CD4-positive, alpha-beta T cell treated with Interleukin-17A for 4 hours (primary cell): ENCODE measurements at places on chromosomes 5 and 9.

- DNase-seq: no peak
Measured at GRCh38 chr5:15683332-15683731, 183.4 kb downstream of the FBXL7 start.

DNA sequence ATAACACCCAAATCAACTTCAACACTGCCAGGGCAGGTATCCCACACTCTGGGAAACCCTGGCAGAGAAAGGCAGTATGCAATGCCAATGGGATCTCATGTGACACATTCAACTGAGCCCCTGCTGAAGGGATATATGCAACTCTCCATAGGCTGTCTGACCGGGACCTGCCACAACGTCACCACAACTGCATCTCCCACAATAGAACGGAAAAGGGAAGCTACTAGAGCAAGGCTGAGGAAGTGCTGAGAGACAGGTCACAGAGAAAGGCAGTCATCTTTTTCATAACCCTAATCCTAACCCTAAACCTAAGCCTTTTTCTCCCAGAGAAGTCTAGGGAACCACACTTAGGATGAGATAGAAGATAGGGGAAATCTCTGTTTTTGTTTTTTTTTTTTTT lies 345.9 kb upstream of the CD180 start:
- no peak for DNase-seq

DNA sequence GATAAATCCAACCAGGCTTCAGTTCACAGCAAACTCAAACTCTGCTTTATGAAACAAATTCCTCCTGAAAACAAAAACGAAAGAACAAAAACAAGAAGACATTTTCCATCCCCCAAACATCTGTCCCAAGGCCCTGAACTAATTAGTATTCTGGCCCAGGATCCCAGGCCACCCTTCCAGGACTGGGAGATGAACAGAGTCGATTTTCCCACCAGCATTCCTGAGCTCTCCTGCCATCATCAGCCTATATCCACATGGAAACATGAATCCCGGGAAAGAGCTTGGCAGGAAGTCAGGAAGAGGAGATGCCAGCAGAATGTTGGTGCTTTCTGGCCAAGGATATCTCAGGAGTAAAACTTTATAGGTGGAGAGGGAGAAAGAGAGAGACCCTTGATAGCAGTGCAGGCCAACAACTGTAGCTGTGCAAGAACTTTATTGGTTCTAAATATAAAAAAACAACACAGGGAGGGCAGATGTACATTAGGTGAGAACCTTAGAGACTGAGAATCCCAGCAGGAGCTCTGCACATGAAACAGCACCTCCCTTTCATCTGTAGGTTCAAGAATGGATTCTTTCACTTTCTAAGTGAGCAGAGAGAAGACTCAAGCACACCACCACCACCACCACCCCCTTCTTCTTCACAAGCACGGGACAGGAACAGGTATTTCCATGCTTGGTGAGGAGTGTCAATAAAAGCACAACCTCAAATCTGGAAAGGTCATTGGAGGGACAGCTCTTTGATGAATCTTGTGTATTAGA lies 190.7 kb upstream of the TAS2R1 start:
- DNase-seq: no peak

DNA sequence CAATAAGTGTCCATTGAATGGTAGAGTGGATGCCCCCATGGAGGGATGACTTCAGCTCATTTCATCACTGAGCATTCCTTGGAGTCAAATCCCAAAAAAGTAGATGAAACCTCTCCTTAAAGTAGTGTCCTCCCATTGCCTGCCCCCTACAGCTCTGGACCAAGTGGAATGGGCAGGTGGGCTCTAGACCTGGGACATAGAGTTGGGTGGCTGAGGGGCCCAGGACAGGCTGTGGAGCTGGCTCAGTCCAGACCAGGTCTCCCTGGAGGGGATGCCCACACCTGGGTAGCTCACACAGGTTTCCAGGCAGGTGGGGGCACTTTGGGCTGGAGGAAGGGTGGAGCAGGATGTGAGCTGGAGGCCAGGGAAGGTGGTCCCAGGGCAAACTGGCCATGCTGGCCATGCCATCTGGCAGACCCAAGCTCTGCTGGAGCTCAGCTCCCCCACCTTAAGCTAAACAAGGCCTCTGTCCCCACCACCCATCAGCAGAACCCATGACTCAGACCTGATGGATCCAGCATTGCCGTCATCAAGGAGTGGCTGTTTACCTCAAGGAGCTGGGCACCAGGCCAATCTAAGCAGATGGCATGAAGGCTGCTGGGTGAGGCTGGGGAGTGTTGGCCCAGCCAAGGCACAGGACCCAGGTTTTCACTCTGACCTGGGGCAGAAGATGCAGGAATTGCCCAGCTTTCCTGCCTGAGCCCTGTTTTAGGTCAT lies 6.2 kb upstream of the SPINK4 start:
- no peak for DNase-seq

DNA sequence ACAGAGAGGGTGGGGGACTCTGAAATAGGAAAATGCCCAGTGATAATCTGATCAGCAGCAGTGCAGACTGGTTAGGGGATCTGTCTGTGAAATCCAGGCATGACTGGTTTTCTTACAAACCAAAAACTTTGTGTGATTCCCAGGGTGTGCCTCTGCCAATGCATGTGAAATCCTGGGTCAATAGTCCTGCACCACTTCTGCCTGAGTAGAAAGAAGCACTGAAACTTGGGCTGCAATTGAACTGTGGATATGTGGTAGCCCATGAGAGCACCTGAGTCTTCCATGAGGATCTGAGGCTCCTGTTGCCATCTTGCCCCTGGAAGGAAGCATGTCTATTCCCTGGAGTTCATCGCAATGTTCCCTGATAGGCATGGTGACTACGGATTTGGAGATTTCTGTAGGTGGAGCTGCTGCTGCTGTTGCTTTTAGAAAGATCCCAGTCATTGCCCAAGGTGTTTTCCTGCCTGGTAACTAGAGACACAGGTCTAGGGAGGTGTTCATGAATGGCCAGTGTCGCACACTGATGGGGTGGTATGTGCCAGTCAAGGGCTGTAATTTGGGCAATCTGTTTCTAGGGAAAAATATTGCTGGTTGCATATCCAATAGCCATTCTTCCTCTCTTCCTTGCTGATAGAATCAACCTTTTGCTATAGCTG lies 146.7 kb downstream of the CARTPT start:
- DNase-seq: no peak

DNA sequence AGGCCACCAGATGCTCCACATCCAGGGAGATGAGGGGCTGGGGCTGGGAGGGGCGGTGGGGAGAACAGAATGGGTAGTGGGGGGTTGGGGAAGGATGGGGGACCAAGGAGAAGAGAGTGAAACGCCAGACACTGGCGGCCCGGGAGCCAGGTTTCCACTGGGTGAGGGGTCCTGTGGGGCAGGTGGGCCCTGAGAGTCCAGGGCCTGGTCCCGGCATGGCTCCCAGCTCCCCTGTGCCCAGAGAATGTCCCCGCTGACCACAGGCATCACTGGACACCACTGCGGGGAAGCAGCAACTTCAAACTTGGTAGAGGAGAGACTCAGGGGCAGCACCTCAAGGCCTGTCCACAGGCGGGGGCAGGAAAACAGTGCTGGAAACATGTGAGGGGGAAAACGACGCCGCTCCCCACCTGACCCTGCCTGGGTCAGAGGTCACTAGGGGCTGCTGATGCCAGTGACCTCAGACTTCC lies 13.2 kb downstream of the NINJ1 start:
- DNase-seq: peak; percentile 2

DNA sequence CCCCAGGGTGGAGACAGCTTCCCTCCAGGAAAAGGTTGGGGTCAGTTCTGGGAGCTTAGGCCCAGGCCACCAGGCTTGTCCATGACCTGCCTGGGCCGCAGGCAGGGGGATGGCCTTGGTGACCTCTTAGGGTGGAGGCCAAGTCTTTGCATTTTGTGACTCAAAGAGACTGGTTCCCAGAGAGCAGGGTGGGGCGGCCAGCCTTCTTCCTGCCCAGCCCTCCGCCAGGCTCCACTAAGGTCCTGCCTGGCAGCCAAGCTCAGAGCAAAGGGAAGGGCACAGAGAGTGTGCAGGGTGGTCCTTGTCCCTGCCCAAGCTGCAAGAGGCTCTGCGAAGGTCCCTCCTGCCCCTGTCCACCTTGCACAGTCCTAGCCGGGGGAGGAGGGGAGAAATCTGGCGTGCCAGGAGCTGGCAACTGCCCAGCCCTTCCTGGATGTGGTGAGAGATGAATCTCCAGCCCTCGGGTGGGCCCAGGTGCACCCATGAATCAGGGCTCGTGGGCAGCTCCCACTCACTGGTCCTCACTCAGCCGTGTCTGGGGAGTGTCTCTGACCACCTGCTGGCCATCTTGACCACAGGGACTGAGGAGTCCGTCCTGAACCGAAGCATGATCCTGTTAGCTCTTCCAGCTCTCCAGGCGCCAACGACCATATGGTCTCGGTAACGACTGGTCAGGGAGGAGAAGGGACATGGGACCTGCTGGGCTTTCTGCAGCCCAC lies 2.3 kb upstream of the PTGDS start:
- peak; percentile 48 for DNase-seq

DNA sequence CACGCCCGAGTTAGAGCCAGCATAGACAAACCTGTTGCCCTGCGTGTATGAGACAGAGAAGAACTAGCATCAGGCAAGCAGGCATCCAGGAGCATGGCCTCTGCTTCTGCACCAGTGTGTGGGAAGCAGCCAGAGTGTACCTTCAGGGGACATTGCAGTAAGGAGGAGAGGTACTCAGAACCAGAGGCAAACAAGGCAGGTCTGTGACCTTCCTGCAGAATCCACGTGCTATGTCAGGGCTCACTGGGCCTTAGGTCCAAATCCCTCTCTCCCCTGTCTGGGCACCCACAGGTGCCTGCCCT lies 63.0 kb downstream of the SECISBP2 start:
- DNase-seq: no peak

- no peak for DNase-seq
Measured at GRCh38 chr9:124834591-124834990, 18.7 kb upstream of the WDR38 start.

- DNase-seq: no peak
Measured at GRCh38 chr5:112200131-112200530, 218.9 kb downstream of the EPB41L4A start.
